T47D (cell line): ENCODE measurements at places on chromosomes 1 and 21.

- no peak for DNase-seq
These were observed 653.5 kb downstream of the PTPRU start for GRCh38 chr1:29889776-29890175.

DNA sequence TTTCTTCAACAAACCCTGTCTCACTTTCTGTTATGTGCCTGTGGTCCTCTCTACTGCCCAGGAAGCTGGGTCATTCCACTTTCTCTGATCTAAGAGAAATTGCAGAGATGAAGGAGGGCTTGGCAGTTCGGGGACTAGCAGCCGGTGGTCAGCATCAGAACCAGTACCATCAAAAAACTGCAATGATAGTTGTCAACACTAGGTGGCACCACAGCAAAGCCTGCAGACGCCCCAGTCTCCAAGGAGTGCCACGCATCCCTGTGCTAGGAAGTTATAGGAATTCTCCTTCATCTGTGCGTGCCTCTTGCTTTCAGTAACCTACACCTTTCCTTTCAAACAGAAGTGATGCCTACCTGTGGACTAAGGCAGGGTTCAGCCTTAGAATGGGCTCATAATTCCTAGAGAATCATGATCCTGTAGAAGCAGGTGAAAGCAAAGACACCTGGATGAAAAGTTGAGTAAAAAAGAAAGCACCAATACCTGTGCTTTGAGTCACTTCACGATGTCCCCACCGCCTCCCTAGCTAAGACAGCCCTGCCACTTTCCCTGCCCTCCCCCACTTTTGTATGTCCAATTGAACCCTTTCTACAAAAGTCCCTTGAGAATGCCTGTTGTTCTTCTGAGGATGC lies 129.2 kb downstream of the ADAMTS1 start:
- DNase-seq, result peak; percentile 36

- no peak for DNase-seq
These were observed 14.7 kb downstream of the LYPD8 start for GRCh38 chr1:248740876-248741275.

DNA sequence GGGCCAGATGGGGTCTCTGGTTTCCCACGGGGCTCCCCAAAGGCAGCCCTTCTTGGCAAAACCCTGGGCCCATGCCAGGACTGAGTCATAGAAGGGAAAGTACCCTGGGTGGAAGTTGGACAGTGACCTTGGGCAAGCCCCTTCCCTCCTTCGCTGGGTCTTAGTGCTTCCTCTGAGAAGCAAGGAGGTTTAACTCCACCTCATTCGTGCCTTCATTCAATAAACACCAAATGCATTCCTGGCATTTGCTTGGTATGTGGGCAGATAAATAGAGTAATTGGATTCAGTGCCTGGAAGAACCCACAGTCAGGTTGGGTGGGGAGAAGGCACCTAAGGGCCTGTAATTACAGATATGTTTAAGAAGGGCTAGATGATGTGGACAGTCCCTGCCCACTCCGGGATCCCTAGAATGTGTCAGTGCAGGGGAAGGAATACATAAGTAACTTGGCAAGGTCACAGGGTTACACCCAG lies 36.3 kb upstream of the CITED4 start:
- DNase-seq, result peak; percentile 96

DNA sequence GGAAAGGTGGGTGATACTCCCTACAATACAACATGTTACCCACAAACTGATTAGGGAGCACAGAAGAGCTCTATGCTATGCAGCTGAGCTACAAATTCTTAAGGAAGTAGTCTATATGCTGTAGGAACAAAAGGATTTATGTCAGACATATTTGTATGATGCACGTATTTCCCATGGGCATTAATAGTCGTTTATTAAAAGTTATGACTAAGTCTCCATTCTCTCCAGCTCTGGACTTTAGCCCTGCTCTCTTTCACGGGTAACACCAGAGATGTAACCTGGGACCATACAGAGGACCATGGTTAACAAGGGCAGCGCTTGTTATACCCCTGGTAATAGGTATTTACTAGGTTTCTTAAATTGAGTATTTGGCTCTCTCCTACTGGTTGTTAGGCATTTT lies 168.2 kb upstream of the C1orf105 start:
- DNase-seq, result no peak

DNA sequence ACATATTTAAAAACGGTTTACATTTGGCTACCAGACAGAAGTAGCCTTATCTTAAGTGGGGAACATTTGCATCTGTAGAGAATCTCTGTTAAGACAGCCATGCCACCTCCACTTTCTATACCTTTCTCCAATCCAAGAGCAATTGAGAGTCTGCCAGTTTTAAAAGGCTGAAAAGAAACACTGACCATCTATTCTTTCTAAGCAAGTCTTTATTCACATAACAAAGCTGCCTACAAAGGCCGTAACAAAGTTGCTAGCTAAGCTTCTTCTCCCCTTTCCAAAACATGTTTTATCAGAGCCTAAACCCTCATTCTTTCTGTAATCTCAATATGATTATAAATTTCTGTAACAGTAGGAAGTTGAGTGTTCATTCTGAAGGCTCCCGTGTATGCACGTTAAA lies 1078.3 kb downstream of the NCAM2 start:
- no peak for DNase-seq

- no peak for DNase-seq
These were observed 112.1 kb downstream of the TNFSF18 start for GRCh38 chr1:172938681-172939080.

GRCh38 chr1:157335056-157335455 lies 196.9 kb upstream of the ETV3 start:
- no peak for DNase-seq

GRCh38 chr1:31218705-31219104 lies 21.0 kb downstream of the NKAIN1 start:
- DNase-seq, result no peak

DNA sequence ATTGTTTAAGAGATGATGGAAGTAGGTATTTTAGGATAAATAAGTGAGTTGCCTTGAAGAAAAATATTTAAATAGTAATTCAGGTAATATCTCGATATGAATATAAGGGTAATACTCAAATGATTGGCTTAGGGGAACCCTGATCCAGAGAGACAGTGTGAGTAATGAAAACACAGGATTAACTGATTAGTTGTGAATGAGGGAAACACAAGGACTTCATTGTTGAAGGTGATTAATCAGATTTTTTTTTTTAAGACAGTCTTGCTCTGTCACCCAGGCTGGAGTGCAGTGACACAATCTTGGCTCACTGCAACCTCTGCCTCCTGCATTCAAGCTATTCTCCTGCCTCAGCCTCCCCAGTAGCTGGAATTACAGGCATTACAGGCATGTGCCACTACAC lies 12.7 kb downstream of the SLC25A33 start:
- DNase-seq, result no peak

GRCh38 chr1:109041621-109042468 lies at the start of gene WDR47:
WDR47 (minus strand) TSS chr1:109042102; CDS start chr1:109023512, 18,590 bp downstream.
- DNase-seq, result peak; percentile 95

GRCh38 chr1:206772243-206772937 lies at the start of gene IL10:
IL10 (minus strand) TSS chr1:206772494; CDS start chr1:206772435, 59 bp downstream.
- no peak for DNase-seq

DNA sequence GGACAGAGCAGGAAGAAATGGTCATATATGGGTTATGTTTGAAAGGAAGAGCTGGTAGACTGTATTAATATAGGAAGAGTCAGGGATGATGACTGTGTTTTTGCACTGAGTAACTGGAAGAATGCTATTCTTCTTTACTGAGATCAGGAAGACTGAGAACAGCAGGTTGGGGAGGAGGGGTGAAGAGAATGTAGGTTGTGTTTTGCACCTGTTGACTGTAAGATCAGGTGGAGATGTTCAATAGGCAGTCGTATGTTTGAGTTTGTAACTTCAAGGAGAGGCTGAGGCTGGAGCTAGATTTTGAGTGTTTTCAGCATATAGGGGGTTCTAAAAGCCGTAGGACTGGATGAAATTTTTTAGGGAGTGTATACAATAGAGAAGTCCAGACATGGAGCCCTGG lies 97.2 kb downstream of the CAMTA1 start:
- no peak for DNase-seq

DNA sequence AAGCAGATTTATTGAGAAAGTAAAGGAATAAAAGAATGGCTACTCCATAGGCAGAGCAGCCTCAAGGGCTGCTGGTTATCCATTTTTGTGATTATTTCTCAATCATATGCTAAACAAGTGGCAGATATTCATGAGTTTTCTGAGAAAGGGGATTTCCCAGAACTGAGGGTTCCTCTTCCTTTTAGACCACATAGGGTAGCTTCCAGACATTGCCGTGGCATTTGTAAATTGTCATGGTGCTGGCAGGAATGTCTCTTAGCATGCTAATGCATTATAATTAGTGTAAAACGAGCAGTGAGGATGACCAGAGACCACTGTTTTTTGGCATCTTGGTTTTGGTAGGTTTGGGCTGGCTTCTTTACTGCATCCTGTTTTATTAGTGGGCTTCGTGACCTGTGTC lies 16.8 kb upstream of the FMN2 start:
- DNase-seq, result no peak

GRCh38 chr21:39313042-39313570 lies 326 bp downstream of the BRWD1 start:
- DNase-seq, result peak; percentile 21

GRCh38 chr1:209326076-209326475 lies 257.4 kb upstream of the CAMK1G start:
- no peak for DNase-seq

DNA sequence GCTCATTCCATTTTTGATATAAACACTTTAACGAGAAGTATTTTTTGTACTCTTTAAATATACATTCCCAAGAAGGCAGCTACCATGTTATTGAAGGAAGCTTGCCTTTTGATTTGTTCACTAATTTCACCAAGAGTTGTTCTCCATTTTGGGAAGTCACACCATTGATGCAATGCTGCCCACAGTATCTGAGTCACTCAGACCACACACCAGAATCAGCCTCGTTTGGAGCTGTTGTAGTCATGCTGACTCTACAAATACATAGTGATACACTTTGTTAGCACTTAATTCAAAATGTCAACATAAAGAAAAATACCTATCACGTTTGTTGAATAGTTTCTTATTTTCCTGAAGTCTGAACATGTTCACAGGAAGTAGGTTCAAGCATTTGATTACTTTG lies 78.7 kb downstream of the PAPPA2 start:
- no peak for DNase-seq

- no peak for DNase-seq
These were observed 303.6 kb downstream of the KCNH1 start for GRCh38 chr1:210830034-210831028.

DNA sequence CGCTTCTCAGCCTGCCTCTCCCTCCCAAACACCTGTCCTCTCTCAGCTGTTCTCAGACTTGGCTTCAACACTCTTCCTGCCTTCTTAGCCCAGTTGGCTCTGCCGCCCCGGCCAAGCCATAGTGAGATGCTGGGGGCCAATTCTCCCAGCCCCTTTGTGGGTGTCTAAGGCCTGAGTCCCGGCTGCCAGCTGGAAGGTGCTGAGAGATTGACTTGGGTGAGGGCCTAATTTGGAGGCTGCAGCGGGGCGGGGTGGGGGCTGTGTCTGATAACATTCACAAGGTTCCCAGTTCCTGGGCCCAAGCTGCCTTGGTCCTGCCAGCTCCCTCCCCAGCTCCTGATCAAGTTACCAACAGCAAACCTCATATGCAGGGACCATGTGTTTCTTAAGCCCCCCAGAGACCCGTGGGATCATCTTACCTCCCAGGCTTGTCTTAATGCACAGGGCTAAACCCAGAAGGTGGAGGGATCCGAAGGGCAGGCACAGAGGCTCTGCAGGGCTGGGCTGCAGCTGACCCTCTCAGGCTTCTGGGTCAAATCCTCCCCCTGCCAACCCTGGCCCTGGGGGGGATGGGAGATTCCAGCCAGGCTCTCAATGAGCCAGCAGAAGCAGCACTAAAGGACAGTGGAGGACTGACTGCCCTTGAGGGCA lies 9.8 kb downstream of the INKA2 start:
- no peak for DNase-seq

GRCh38 chr21:15164678-15165303 lies 100.0 kb upstream of the NRIP1 start:
- DNase-seq, result peak; percentile 31

DNA sequence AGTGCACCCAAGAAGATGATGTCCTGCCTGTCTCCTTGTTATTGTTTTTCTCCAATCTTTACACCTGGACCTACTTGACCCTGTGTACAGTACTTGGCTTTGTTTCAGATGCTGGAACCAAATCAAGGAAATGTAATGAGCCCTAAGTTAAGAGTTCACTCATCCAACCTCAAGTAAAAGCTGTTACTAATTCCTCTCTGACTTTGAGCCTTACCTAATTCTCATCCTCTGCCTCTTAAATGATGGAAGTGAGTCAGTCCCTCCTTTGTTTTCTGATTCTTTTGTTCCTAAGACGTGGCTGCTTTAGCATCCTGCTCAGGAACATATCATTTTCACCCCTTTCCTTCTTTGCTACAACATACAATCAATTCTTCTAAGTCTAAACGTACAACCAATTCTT lies 15.3 kb upstream of the PLA2G4A start:
- no peak for DNase-seq

GRCh38 chr1:174080819-174081218 lies 58.7 kb upstream of the RC3H1 start:
- DNase-seq, result peak; percentile 19

- DNase-seq, result peak; percentile 55
These were observed 81.7 kb upstream of the PGBD5 start for GRCh38 chr1:230507666-230508402.

- DNase-seq, result no peak
These were observed 33.5 kb upstream of the AGL start for GRCh38 chr1:99816656-99817055.

DNA sequence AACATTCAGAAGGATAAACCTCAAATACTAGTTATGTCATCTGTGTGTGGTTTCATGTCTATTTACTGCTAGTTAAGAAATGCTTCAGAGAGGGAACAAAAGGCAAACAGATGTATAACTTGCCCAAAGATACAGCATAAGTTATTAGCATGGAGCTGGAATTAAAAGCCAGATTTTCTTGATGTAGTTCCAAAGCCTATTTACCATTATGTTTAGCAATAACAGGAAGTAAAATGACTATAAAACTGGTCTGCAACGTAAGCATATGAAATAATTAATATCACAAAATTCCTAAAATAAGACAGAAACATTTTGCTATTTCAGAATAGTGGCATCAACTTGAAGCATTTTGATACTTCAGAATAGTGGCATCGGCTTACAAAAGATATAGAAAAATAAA lies 1232.8 kb downstream of the NCAM2 start:
- no peak for DNase-seq

DNA sequence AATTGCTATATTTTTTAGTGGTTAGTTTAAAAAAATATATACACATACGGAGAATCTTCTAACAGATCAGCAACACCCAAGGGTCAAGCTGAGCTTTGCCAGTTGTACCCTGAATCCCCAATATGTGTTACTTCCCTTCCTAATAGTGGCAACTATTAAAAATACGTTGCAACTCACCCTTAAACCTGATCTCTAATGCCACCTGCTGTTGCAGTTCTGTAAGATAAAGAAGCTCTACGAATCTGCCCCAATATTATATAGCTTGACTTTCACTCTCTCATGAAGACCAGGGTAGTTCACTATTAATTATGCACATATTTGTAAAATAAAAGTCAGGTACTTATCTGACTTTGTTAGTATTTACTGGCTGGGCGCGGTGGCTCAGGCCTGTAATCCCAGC lies 58.4 kb downstream of the ASH1L start:
- peak; percentile 23 for DNase-seq

DNA sequence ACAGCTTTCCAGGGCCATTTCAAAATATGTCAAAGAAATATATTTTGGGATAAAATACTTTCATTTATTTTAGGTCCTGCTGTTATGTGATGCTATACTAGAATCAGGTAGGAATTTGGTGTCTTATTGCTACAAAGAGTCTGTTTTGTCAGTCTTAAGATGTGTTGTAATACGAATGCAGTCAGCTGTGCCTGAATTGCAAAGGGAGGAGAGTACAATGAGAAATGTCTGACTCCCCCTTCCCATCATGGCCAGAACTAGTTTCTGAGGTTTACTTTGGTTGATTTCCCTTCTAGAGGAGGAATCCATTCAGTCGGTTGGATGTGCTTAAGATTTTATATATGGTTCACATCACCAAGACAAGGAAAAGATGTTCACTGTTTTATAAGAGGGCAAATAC lies 75.7 kb upstream of the TNFSF18 start:
- no peak for DNase-seq
